ENCODE measurements at places on chromosomes 2 and 18.

DNA sequence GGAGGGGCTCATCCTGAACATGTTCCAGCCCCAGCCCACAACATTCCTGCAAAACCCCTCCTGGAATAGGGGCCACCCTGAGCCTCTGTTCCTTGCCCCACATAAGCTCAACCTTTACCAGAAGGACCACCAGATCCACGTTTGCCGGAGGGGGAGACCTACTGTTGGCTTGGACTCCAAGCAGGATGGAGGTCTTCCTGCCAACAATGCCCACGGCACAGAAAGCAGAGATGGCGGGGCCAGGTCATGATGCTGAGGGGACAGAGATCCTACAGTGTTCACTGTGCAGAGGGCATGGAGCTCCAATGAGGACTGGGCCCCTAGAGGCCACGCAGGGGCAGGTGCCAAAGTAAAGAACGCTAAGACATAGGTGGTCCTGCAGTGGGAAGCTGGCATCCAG lies 98.5 kb upstream of the RAB6C start:
- no peak overlapping the region for H3K4me3 ChIP-seq
- no peaks in the 10 kb centered on the region for H3K36me3 ChIP-seq
- no peaks in the 10 kb centered on the region for H3K27me3 ChIP-seq
- no peaks in the 10 kb centered on the region for H3K4me1 ChIP-seq

GRCh38 chr2:135773917-135774316 lies 32.3 kb downstream of the UBXN4 start:
- peaks cover 12% of the 10 kb centered on the region for H3K4me1 ChIP-seq
- H3K36me3 ChIP-seq: peaks cover 94% of the 10 kb centered on the region
- no peak overlapping the region for H3K4me3 ChIP-seq
- DNase-seq: no peak
- peak overlapping the region; percentile 56 for H3K27ac ChIP-seq
- H3K27me3 ChIP-seq: no peaks in the 10 kb centered on the region

DNA sequence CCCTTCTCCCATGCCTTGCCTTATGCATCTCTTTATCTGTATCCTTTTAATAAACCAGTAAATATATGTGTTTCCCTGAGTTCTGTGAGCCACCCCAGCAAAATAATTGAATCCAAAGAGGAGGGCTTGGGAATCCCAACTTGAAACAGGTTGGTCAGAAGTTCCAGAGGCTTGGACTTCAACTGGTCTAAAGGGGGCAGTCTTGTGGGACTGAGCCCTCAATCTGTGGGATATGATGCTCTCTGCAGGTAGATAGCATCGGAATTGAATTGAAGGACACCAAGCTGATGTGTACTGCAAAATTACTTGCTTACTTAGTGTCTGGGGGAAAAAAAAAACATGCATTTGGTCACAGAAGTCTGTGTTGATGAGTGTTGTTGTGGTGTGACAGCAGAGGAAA lies 1033.5 kb upstream of the TMEFF2 start:
- H3K27ac ChIP-seq: no peak overlapping the region
- no peaks in the 10 kb centered on the region for H3K27me3 ChIP-seq
- H3K4me1 ChIP-seq: no peaks in the 10 kb centered on the region
- DNase-seq: no peak

GRCh38 chr2:198374375-198375082 lies 570.1 kb downstream of the PLCL1 start:
- H3K27ac ChIP-seq: no peak overlapping the region
- H3K27me3 ChIP-seq: no peaks in the 10 kb centered on the region
- no peak overlapping the region for H3K4me3 ChIP-seq
- no peaks in the 10 kb centered on the region for H3K36me3 ChIP-seq

GRCh38 chr2:158837645-158838044 lies 42.5 kb downstream of the DAPL1 start:
- no peak overlapping the region for H3K4me3 ChIP-seq
- no peaks in the 10 kb centered on the region for H3K36me3 ChIP-seq
- no peak overlapping the region for H3K27ac ChIP-seq

- no peaks in the 10 kb centered on the region for H3K27me3 ChIP-seq
- DNase-seq: no peak
- H3K27ac ChIP-seq: no peak within 1 kb of the TSS
- H3K36me3 ChIP-seq: no peaks in the 10 kb centered on the region
Observed at GRCh38 chr2:96642564-96643360, at the start of gene FER1L5. Gene FER1L5, plus strand, starts transcription at chr2:96642764. Its CDS starts 73 bp downstream, at chr2:96642837.

DNA sequence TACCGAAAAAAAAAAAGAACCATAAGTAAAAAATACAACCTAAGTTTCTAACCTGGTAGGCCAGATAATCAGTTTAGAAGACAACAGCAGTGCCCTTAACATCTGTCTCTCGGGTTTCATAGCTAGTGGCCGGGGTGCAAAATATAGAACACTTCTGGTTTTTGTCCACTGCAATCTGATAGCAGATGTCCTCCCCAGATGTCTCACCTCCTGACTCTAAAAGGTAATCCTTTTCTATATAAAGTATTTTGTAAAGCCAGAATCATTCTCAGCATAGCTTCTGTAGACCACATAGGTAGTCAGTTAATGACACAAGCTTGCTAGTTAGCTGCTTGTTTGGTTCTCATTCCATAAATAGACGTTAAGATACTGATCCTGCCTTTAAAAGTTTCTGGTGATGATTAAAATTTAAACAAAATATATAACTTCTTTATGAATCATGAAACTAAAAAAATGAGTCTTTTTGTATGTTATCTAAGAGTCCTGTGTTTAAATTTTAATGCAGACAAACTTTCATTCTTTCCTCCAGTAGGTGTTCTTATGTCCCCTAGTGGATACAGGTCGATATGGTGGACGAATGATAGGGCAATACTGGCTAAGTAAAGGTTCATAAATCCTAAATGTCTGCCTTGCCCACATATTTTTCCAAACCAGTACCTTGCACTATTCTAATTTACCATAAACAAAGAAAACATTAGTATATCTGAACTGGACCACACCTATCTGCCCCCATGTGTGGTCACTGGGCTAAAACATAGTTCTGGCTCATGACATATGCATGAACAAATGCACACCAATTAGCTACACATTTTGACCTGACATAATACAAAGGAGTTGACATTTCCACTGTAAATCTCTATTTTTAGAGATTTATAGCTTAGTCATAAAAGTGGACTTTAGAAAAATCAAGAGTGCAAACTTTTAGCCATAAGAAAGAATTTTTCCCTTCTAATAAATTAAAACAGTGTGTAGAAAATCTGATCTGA lies 171.0 kb downstream of the SRBD1 start:
- no peak overlapping the region for H3K4me3 ChIP-seq
- no peaks in the 10 kb centered on the region for H3K27me3 ChIP-seq
- H3K36me3 ChIP-seq: no peaks in the 10 kb centered on the region
- DNase-seq: peak; percentile 41
- H3K27ac ChIP-seq: peak overlapping the region; percentile 42

- H3K4me1 ChIP-seq: peaks cover 31% of the 10 kb centered on the region
- no peaks in the 10 kb centered on the region for H3K27me3 ChIP-seq
- peaks cover 45% of the 10 kb centered on the region for H3K36me3 ChIP-seq
- peak overlapping the region; percentile 94 for H3K4me3 ChIP-seq
- peak overlapping the region; percentile 93 for H3K27ac ChIP-seq
Observed at GRCh38 chr2:84971510-84972206, 697 bp downstream of the KCMF1 start.

- no peak for DNase-seq
- peaks cover 12% of the 10 kb centered on the region for H3K4me1 ChIP-seq
- peaks cover 94% of the 10 kb centered on the region for H3K36me3 ChIP-seq
- no peak overlapping the region for H3K4me3 ChIP-seq
- H3K27ac ChIP-seq: no peak overlapping the region
Observed at GRCh38 chr18:2911533-2911932, 64.7 kb downstream of the EMILIN2 start.

- H3K27me3 ChIP-seq: no peaks in the 10 kb centered on the region
- H3K4me3 ChIP-seq: no peak overlapping the region
- no peak for DNase-seq
- no peaks in the 10 kb centered on the region for H3K36me3 ChIP-seq
Observed at GRCh38 chr2:165634855-165635254, 159.2 kb downstream of the GALNT3 start.
